ENCODE measurements at places on chromosomes 6 and 20. TPM values are rescaled to one million over a fixed set of nuclear protein-coding genes. Genes with fewer than 3 reads are reported as not detected.

COX7A2 gene
- total RNA-seq = 314 TPM

REM1 gene
- total RNA-seq = not detected

GRCh38 chr6:118902726-118903125, 8.8 kb downstream of the ASF1A start:
- no peak for DNase-seq

- DNase-seq = no peak
Observed at GRCh38 chr6:56419191-56419590, 171.8 kb upstream of the COL21A1 start.

- DNase-seq = peak; percentile 85
Observed at GRCh38 chr20:40689100-40689942, at the start of gene MAFB. MAFB (minus strand) TSS chr20:40689236; CDS start chr20:40688850, 386 bp downstream.

DNA sequence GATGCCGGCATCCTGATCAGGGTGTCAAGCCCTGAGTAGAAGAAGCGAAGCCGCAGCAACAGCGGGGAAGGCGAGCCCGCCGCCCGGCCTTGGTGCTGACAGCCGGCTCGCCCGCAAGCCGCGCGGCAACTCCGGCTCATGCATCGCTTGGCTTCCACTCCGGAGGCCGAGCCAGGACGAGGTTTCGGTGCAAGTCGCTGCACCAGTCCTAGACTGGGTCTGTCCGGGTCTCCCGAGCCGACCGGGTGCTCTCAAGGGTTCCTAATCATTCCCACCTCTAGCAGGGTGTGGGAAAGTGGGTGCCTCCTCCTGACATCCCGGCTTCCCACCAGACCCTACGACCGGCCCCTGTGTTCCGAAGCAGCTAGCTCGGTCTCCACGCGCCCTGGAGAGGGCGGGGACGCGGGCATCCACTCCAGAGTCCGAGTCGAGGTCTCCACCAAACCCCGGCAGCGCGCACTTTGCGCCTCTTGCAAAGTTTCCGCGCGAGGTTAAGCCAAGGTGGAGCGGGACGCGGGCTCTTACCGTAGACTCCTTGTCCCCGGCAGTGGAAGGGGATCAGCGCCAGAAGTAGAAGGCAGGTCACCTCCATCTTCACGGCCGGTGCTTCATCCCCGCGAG, 1.4 kb downstream of the MDGA1 start:
- no peak for DNase-seq

DNA sequence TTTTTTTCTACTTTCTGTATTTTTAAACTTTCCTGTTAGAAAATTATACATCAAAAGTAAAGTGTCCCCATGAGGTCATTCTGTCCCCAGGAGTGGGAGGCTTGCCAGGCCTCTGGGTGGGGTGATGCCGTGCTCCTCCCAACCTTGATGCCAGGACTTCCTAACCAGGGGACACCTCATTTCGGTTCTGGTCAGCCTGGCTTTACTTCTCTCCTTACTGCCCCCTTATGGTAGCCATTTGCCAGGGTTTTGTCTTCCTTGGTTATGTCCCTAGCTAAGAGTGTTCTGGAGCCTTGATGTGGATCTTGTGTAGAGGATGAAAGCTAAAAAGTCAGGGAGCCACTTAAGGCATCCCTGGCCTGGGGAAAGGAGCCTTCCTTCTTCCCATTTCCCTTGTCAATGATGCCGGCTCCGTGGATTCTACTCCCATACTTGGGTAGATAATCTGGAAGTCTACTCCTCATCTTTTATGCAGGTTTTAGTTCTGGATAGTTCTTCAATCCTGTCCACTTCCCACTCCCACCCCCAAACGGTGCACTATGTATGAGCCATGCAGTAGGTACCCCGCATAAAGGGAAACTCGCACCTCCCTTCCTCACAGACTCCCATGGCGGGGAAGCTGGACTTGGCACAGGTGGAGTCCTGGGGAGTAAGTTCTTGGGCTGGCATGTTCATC, 164.1 kb upstream of the SALL4 start:
- no peak for DNase-seq

DNA sequence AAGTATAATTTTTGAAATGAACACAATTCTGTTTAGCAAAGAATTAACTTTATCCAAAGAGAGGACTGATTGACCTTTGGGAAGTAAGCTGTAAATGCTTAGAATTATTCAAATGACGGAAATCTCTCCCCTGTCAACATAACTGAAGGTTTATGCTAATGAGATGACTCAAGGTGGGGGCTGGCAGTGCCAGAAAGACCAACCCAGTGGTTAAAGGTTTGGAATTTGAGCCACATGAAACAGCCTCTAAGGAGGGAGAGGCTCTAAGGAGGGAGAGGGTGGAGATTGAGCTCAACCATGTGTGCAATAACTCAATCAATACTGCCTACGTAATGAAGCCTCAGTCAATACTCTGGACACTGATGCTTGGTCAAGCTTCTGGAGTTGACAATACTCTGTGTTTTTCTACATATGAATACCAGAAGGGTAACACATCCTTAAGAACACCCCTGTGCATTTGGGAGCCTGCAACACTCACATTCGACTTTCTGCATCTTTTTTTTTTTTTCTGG, 123.4 kb upstream of the TENT5A start:
- DNase-seq = no peak

TFAP2C gene
- 0.50 TPM for total RNA-seq

TPD52L1 gene
- 33.8 TPM for total RNA-seq

DNA sequence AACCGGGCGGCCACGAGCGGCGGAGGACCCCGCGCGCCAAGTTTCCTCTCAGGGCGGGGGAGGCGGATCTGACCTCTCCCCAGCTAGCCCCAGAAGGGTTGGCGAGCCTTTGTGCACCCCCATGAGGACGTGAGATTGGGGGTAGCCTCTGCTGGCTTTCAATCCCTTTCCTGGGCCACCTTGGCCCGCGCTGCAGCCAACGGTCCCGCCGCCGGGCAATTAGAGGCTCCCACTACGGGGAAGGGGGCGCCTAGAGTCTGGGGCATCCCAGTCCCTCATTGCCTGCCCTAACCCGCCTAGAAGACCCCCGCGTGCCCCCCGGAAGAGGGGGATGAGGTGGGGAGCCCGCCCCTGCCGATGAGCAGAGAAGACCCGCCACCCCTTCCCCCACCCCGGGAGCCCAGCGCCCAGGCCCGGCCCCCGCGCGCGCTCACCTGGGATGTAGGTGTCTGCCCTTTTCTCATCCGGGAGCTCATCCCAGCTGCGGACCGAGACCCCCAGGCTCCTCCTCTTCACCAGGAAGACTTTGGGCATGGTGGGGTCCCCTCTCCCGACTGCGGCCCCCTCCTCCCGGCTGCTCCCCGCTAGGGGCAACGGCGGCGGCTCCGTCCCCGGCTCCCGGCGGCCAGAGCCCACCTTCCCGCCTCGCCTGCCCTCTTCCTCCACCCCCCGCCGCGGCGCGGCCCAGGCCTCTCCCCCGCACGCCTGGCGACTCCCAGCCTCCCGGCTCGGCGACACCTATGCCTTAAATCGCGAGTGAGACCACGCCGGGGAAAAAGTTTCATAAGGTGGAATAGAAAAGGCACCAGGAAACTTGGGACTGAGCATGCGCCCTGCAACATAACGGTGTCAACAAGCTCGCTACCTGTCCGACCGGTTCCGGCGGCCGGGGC, at the start of gene OVOL2:
Gene OVOL2 (minus strand): TSS at position 816 of the 893 bp plus-strand sequence. CDS start 282 bp downstream, at position 534.
- DNase-seq = peak; percentile 80

- DNase-seq = no peak
Observed at GRCh38 chr6:156949376-156949775, 172.2 kb downstream of the ARID1B start.

CFB gene
- 3.9 TPM for total RNA-seq

- no peak for DNase-seq
Observed at GRCh38 chr6:101458826-101459225, 65.3 kb downstream of the GRIK2 start.

VARS1 gene
- 85.6 TPM for total RNA-seq

DNA sequence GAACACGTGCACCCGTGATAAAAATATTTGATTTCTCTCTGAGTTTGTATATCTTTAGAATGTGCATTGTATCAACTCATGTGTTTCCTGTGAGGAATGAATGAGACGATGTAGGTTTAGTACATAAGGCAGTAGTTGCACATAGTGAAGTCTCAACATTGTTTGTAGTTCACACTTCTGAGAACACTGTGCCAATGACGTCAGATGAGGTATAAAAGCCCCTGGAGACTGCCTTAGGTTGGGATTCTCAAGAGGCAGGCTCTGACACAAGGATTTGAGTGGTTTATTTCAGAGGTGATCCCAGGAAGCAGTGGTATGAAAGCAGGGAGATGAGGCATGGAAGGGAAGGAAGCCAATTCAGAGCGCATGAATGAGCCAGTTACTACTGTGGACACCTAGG, 2.6 kb upstream of the NKAIN2 start:
- no peak for DNase-seq

DNA sequence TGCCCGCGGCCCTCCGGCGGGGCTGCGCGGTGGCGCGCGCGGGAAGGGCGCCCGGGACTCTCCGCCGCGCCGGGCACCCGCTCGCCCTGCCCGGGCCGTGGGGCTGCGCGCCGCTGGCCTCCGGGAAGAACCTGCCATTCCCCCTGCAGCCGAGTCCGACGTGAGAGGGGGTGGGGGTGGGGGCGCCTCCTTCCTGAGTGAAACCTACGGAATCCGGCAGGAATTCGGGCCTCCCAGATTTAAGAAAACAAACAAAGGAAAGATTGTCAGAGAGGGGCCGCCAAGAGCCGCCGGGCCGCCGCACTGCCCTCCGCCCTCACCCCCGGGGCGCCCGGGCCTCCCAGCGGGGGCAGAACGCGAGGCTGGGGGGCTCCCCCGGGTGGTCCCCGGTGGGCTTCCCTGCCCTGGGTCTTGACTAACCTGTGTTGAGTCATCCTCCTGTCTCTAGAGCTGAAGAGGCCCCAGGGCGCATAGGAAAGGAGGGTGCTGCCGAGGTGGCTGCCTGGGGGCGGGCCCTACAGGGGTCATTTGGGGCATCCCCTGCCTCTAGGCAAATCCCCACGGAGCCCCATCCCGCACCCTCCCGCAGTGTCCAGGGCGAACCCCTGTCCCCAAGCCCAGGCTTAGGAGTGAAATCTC, 42.2 kb upstream of the FOXP4 start:
- no peak for DNase-seq

GSTA4 gene
- 44.7 TPM for total RNA-seq

DNA sequence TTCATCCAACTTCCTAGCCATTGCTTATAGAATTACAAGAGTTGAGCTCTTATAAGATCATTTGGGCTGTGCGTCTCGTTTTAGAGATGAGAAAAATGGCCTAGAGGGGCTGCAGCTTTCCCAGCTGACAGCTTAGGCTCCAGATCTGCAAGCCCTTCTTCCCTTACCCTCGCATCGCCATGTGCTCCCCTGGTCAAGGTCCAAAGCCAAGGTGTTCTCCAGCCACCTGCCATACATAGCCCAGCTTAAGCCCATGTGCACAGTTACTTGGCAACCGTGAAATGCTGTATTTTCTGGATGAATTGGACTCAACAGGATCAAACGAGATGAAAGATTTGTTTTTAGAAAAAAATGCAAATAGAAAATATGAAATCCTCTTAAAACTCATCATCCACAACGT, 7.9 kb downstream of the MAP3K4 start:
- no peak for DNase-seq

DNA sequence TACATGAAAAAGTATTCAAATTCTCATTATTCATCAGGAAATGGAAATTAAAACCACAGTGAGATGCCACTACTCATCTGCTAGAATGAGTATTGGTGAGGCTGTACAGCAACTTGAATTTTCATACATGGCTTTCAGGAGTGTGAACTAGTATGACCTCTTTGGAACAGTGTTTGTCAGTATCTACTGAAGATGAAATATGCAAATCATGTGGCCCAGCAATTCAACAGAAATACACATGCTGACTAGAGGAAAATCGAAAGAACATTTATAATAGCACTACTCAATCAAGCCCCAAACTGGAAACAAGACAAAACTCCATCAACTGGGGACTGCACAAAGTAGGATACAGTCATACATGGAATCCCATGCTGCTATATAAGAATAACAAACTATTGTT, 102.2 kb downstream of the DCDC2 start:
- no peak for DNase-seq

NFYA gene
- total RNA-seq = 62.7 TPM

RAET1E gene
- total RNA-seq = not detected

- no peak for DNase-seq
Observed at GRCh38 chr6:75344455-75344854, 59.9 kb upstream of the TMEM30A start.

DNA sequence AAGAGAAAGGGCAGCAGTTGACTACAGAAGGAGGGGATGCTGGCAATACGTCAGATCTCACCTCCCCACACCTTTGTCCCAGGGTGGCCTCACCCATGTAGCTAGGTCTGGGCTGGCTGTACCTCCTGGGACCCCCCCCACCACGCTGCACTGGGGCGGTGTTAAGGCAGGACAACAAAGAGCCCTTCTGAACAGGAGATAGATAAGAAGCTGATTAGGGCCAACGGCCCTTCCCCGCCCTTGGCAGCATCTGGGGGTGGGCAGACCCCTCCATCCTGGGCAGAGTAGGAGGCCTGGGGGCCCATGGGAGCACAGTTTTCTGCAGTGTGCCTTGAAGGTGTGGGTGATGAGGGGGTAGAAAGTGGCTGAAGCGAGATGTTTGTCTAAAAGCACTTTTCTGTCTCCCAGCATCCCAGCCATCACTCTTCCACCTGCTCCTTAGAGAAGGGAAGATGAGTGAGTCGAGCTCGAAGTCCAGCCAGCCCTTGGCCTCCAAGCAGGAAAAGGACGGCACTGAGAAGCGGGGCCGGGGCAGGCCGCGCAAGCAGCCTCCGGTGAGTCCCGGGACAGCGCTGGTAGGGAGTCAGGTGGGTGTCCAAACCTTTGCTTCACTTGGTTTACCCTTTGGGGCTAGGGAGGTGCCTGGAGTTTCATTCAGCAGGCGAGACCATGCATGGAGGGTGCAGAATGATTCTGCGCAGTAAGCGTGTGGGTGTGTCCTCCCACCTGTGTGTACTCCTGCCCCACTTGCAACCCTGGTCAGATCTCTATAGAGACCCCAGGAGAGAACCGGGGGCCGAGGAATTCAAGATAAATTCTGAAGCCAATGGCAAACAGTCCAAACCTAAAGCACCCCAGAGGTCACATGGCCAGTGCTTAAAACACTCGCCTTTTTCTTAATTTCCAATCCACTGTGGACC, 3.9 kb downstream of the HMGA1 start:
- no peak for DNase-seq

PRSS16 gene
- total RNA-seq = 29.8 TPM

DNA sequence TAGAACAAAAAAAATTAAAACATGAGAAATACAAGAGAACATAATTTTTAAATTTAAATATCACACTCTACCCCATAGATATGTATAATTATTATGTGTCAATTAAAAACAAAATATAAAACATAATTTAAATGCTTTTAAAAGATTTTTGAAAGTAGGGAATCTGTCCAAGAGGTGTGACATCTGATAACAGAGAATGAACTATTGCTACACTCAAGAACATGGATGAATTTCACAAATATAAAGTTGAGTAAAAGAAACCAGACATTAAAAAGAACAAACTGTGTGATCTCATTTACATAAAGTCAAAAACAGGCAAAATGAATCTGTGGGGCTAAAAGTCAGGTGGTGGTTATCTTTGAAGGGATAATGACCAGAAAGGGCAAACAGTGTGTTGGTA, 106.5 kb upstream of the COL21A1 start:
- no peak for DNase-seq

DNMT3B gene
- total RNA-seq = 15.4 TPM

Data from progenitor cell of endocrine pancreas (in vitro differentiated cells).